ENCODE measurements at places on chromosomes 6 and 20.

DNA sequence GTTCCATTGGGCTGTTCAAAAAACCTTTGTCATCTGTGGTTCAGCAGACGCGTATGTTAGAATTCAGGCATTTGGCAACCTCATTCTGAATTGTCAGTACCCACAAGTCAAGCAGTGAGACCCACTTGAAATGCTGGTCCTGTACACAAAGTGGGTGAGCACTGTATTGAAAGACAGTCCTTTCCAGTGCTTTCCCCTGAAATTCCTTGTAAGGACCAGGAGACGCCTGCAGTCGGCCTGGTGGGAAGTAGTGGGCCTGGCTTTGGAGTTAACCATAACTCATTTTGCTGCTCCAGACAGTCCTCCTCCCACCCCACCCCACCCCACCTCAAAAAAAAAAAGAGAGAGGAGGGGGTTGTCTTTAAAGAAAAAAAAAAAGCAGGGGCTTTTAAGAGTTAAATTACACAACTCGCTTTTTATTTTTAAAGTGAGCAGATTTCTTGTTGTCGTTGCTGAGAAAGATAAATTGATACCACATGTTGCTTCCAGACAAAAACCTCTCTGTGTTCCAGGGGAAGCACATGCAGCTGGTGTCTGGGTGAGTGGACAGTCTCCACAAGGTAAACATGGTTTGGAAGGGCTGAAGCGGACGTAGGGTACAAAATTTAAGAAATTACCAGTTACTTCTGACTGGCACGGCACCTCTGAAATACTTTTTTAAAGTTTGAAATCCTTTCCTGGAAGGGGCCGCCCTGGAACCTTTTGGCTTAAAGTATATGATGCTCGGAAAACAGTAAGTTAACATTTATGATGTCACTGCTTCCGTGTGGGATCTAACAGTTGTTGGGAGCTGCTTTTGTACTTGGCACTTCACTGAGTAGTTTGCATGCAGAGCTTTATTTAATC lies 95.3 kb downstream of the FOXO3 start:
- DNase-seq, result no peak

GRCh38 chr6:90082847-90083246 lies 188.6 kb downstream of the GJA10 start:
- DNase-seq, result no peak

- DNase-seq, result no peak
Observed at GRCh38 chr6:22147921-22148776, 148.7 kb downstream of the PRL start.

DNA sequence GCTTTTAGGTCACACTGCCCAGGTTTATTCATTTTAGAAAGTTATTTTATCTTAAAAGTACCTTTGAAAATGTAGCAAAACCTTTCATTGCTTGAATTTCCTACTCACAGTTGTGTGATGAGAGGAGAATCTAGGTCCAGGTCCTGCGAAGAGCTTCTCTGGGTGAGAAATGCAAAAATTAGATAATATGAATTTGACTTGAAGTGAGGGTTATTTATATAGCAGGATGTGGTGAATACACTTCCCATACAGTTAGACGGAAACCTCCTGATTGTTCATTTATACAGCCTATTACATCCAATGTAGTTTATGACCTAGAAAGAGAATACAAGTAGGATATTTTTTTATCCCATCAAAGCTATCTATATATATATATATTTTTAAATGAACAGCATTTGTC lies 30.5 kb downstream of the CDKAL1 start:
- DNase-seq, result no peak

DNA sequence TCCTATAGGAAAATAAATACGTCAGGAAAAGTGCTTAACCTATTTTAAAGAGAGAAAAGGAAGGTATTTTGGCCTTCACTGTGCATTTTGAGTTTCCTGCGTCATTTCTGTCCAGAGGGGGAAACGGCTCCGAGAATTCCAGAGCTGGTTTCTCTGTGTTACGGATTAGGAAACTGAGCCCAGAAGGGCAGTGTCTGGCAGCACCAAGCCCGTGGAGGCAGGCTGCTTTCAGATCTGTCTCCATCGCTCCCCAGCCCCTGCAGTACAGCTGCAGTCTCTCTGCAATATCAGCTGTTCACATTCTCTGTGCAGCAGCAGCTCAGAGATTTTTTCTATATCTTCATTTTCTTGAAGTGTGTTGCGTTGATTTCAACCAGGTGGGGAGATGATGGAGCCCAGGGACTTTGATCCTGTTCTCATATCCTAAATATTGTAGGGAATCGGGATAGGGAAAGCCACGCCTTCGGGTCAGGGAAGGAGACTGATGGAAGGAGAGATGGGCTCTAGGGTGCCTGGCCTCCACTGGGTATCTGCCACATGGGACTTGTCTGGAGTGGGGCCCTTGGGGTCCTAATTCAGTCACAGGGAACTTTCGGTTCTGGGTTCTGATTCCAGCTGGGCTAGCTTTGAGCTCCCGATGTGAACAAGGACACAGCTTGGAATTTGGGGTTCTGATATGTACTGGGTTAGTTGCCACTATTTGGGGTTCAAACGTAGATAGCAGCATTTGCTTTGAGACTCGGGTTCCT lies 2.8 kb downstream of the ANKRD60 start:
- no peak for DNase-seq

DNA sequence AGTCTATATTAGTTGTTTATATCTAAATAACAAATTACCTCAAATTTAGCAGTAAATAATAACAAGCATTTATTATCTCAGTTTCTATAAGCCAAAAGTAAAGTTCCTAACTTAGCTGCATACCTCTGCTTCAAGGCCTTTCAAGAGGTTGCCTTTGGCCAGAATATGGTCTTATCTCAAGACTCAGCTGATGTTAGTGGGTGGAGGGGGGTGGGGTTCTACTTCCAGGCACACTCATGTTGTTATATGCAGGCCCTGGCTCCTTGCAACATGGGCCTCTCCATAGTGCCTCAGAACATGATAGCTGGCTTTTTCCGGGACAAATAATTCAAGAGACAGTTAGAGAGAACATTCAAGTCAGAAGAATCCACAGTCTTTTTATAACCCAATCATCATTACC lies 266.0 kb downstream of the ADGRB3 start:
- DNase-seq, result no peak

DNA sequence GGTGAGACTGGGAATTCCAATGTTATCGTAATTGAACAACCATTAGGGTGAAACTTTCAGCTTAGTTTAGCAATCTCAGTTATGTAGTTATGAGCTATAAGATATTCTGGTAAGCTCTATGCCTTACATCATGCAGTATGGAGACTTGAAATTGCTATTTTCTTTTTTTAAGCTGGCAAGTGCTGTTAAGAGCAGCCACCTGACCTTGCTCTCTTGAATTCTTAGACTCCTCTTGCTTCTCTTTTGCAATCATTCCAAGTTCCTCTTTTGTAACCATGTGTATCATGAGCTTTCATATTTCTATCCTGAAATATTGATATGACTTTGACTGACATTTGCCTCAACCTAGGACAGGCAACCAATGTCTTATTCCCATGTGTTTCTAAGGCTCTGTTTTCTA lies 446.3 kb upstream of the SLC35B3 start:
- peak; percentile 71 for DNase-seq

- DNase-seq, result peak; percentile 26
Observed at GRCh38 chr20:46324960-46325703, 16.8 kb upstream of the CDH22 start.

DNA sequence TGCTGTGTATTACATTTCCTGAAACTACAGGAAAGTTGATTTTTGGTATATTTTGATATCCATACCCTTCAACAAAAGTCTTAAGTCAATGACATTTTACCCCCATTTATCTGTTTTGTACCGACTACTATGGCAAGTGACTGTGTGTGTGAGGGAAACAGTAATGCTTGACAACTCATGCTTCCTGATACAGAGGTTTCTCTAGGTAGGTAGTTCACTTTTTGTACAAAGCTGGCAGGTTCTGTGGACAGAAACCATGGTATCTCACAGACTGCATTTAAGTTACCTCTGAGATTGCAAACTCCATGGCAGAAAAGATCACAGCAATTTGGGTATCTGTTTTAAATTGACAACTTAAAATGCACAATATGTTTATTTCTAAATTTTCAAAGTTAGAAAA lies 28.8 kb downstream of the FARS2 start:
- no peak for DNase-seq

DNA sequence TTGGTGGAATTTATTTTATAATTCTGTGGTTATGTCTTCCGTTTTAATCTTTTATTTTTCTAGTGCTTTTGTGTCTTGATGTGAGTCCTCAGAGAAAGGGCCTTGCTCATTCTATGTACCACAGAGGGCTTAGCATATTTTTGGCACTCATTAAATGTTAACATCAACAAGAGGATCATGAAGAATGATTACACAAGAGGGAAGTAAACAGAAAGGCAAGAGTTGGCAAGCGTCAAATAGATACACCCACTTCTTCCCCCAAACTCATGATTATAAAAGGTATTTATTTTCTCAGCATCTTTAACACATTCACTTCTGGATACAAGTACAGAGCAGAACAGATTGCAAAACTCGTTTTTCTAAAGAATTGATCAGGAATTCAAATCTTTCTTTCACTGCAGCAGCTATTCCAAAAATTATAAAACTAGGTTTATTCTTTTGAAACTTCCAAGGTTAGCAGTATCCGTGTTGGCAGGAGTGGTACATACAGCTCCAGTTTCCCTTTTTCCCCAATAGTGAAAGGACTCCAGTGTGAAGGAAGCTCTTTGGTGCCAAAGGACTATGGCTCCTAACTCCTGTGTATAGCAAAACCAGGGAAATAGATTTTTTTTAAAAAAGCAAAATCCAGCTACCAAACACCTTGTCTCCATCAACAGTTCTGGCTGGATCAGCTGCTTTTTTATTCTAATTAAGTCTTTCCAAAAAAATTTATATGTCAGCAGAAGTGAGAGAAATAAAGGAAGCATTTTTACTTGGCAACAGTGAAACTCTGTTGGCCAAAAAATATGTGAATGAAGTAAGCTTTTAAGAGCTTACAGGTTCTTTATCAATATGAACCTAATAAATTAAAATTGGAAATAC lies 221.9 kb downstream of the ADGRG6 start:
- DNase-seq, result no peak

- no peak for DNase-seq
Observed at GRCh38 chr6:148407372-148407771, 64.7 kb downstream of the SASH1 start.
